Hepatocyte (in vitro differentiated cells): ENCODE measurements at places on chromosomes 5 and 9. TPM values are rescaled to one million over a fixed set of nuclear protein-coding genes. Genes with fewer than 3 reads are reported as not detected.

Gene IFNA2
- total RNA-seq: not detected in 2 replicates

Gene FAM169A
- 13.7 and 16.2 TPM in 2 replicates for total RNA-seq

GRCh38 chr9:73219985-73220626 lies 68.4 kb downstream of the ANXA1 start:
- H3K27me3 ChIP-seq: no peaks in the 10 kb centered on the region
- no peak overlapping the region for H3K27ac ChIP-seq
- H3K4me1 ChIP-seq: no peaks in the 10 kb centered on the region
- DNase-seq: peak; percentile 13

DNA sequence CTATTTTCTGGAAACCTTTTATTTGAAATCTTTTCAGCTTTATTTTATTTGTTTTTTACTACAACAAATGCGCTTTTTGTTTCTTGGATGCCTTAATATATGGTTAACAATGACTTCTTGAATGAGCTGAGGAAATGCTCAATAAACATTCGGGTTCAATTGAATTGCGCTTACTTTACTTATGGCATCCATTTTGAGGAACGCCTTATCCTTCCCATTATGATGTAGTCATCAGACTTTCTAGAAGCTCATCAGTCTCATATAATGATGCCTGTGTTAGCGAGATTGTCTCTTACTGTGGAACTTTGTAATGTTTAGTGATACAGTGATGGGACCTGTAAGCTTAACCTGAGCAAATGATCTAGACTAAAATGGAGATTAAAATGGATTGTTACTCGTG lies 916 bp downstream of the SHLD3 start:
- DNase-seq: no peak
- no peaks in the 10 kb centered on the region for H3K27me3 ChIP-seq
- H3K27ac ChIP-seq: peak overlapping the region; percentile 94
- H3K4me3 ChIP-seq: peak overlapping the region; percentile 89

DNA sequence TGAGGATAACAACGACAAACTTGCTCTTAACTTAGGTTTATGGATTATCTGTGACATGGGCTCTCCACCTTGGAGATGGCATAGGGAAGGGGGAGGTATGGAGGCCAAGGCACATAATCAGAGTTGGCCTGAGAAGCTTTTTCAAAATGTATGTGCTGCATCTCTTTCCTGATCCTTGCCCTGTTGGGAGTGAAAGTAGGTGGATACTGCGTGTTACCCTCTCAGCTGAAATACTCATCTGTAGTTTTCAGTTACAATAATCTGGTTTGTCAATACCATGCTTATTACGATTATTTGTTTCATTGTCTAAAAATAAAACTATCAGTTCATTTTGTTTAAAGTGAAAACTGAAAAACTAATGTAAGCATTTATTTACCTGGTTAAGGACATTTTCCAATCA lies 86.7 kb downstream of the SLC44A1 start:
- peak overlapping the region; percentile 41 for H3K27ac ChIP-seq
- no peaks in the 10 kb centered on the region for H3K36me3 ChIP-seq
- H3K4me3 ChIP-seq: no peak overlapping the region
- no peak for DNase-seq
- H3K27me3 ChIP-seq: no peaks in the 10 kb centered on the region

- peak overlapping the region; percentile 57 for H3K27ac ChIP-seq
- H3K4me3 ChIP-seq: no peak overlapping the region
- H3K27me3 ChIP-seq: no peaks in the 10 kb centered on the region
- H3K4me1 ChIP-seq: peaks cover 10% of the 10 kb centered on the region
- H3K36me3 ChIP-seq: no peaks in the 10 kb centered on the region
These were observed 93.3 kb upstream of the SLC44A1 start for GRCh38 chr9:105150991-105151685.

GRCh38 chr9:129863059-129863690 lies 27.9 kb downstream of the USP20 start:
- no peak overlapping the region for H3K4me3 ChIP-seq
- no peaks in the 10 kb centered on the region for H3K27me3 ChIP-seq

- no peak overlapping the region for H3K27ac ChIP-seq
- no peaks in the 10 kb centered on the region for H3K27me3 ChIP-seq
- H3K4me1 ChIP-seq: peaks cover 11% of the 10 kb centered on the region
- H3K36me3 ChIP-seq: no peaks in the 10 kb centered on the region
- peak; percentile 54 for DNase-seq
These were observed 31.2 kb upstream of the SLC28A3 start for GRCh38 chr9:84371737-84372136.

Gene RNF44
- 9.5 and 13.0 TPM in 2 replicates for total RNA-seq

Gene SLC45A2
- 1.4 TPM in 1 of 2 replicates, not detected in the other for total RNA-seq
